Jurkat, Clone E6-1 (cell line): ENCODE measurements at places on chromosomes 1 and 21.

- DNase-seq: no peak
Observed at GRCh38 chr21:19245188-19245580, 841.6 kb upstream of the TMPRSS15 start.

DNA sequence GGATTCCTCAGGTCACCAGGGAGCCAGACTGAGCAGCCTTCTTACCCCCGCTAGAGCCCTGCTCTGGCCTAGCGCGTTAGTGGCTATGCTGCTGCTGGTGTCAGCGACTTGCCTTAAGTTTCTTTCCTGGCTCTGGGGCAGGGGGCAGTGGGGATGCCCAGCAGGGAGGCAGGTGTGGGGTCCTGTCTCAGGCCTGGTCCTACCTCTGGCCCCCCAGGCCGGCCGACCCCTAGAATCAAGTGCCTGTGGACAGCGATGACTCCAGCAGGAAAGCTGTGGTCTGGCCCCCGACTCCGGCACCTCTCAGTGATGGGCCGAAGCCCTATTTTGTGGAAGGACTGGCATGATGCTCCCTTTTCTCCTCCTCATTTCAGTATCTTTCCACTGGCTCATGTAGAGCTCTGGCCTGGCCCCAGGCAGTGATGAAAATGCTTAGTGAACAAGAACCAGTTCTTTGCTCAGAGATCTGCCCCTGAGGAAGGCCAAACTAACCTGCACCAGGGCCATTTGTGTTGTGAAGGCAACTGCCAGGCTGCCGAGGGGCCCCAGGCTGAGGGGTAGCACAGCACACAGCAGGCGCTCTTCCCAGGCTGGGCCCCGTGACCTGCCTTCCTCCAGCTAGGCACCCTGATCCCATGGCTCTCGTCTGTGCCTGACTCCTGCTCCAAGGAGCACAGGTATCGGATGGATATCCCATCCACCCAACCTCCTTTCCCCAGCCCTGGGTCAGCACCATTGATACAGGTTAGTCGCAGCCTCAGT lies 23.7 kb downstream of the MRPL37 start:
- no peak for DNase-seq

- DNase-seq: no peak
Observed at GRCh38 chr1:6099297-6099696, 53.6 kb downstream of the KCNAB2 start.

DNA sequence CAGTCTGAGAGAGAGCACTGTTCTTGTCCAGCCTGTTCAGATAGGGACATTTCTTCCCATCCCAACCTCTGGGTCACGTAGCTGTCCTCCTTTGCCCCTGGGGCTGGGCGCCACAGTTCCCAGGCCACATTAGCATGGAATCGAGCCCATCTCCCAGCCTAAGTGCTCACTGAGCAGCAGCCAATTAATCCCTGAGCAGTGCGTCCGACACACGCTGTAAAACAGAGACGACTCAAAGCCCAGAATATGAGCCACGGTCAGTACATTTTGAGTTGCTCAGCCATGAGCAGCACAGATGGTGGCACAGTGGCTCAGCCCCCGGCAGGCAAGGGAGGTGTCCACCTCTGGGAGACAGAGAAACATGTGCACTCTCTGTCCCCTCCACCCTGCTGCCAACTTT lies 267.4 kb downstream of the NPHP4 start:
- no peak for DNase-seq

DNA sequence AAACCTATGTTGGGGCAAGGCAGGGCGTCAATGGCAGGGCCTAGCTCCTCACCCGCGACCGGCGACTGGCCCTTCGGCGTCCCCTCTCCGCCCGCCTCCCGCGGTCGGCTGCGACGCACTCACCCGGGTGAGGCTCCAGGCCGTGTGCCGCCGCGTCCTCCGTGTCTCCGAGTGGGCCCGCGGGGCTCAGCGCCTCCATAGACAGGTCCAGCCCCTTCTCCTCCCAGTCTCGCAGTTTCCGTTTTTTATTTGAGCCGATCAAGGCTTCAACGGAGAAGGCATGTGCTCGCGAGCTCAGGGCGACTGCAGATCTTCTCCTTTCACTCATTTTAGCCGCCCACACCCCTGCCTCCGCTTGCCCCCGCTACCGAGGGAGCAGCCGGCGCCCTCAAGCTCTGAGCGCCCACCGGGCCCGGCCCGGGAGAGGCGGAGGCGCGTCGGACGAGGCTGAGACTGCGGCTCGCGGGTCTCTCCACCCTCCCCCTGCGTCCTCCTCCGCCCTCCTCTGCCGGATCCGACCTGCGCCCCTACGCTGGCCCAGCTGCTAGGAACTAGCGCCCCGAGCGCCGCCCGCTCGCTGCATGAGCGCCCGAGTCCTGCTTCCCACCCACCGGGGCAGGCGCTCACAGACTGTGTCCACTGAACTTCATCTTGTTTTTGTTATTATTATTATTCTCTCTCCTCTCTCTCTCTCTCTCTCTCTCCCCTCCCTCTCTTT lies 516 bp downstream of the TBX15 start:
- DNase-seq: no peak

DNA sequence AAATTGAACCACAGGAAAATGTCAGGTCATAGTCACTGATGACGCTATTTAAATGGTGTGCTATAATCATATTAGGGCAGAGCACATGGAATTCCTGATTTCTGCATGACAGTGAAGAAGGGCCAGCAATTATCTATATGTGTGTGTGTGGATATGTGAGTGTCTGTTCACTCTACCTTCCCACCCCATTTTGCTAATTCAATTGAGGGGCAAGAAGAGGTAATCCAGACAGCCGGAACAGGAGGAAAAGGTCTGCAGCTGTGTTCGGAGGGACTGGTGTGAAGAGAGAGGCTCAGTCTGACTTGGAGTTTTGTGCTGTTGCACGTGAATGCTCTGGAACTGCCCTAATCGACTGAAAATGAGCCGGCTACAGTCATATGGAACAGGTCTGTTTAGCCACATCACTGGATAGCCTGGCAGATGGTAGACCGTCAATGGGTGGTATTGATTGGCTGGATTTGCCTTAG lies 5.1 kb upstream of the ELAVL4 start:
- DNase-seq: no peak

- DNase-seq: peak; percentile 67
Observed at GRCh38 chr1:65207317-65207716, 59.3 kb downstream of the AK4 start.

GRCh38 chr1:8133657-8134430 lies 107.7 kb upstream of the ERRFI1 start:
- no peak for DNase-seq

DNA sequence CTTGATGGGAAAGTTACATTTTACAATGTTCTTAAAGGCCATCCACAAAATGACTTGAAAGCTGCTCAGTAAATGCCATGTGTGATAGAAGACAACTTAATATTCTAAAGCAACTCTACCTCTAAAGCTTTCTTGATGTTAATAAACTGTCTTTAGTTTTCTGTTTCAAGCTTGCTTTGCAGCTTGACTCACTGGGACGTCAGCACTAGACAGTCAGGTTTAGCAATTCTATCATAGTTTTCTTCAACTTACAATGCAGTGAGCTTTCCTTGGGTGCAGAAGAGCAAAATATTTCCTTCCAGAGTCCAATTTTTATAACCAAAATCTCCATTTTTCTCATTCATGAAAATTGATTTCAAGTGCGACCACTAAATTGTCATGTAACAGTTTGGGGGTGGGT lies 273.1 kb downstream of the NTNG1 start:
- no peak for DNase-seq

GRCh38 chr1:246214708-246215509 lies 292.2 kb downstream of the SMYD3 start:
- DNase-seq: no peak

DNA sequence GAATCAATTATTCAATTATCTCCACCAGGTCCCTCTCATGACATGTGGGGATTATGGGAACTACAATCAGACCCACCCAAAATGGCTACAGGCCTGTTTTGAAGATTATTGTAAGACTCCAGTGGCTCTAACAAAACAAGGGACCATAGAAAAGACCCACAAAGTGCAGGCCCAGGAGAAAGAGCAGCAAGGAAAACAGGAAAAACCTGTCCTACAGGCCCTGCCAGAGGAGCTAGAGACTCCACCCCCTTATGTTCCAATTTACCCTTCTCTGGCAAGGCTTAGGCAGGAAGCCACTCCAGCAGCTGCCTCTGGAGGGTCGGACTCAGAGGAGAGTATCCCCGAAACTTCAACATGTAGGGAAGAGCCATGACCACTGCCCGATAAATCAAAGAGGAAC lies 96.5 kb downstream of the LIPI start:
- no peak for DNase-seq

- DNase-seq: no peak
Observed at GRCh38 chr21:45578811-45579381, 36.7 kb upstream of the SLC19A1 start.

DNA sequence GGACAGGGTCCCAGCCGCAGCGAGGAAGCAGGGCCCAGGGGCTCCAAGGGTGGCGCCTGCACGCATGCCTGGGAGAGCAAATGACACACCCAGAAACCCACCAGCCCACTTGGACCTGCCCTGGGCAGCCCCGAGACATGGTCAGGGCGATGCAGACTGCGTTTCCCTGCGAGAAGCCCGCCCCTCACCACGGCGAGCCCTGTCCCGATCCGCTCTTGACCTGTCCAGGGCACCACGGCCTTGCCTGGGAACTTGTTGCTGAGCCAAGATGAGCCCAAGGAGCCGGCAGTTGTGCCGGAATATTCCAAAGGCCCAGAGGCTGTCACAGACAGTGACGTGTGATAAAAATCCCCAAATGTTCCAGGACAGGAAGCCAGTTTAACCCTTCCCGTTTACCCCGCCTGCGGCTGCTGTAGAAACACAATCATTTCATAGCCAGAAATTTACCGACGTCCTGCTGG lies 78.1 kb downstream of the SIK1 start:
- no peak for DNase-seq

DNA sequence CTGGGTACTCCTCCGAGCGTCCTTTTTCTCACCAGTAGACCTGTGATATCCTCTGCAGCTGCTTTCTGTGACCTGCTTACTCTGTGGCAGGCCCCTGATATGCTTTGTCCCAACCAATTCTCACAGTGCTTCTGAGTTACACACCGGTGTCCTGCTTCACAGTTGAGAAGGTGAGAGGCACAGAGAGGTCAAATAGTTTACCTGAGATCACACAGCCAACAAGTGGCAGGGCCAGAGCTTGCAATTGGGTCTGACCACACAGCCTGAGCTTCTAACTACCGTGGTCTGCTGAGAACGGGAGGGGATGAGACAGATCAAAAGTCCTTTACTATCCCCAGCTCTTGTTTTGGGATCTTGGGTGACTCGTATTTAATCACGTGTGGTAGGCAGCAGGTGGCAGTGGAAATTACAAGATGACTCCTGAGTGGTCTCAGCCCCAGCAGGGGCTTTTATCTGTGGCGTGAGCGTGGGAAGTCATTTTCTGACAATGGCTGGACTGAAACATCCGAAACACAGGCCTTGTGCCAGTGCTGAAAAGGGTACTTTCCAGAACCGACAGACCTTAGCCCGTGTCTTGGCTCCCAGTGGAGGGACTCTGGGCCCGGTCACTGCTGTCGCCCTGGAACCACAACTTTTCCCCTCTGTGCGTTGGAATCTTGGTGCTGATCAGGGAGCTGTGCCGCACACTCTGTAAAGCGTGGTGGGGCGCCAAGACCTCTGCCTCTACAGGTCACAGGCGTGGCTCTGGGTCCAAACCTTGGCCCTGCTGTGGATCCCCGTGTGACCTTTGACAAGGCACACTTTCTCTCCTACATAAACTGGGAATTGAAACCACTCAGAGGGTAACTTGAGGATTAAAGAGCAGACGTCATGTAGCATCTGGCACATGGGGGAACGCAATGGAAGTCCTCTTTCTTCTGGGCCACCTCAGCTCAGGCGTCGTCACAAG lies 11.9 kb downstream of the THEMIS2 start:
- no peak for DNase-seq

GRCh38 chr21:29235714-29236197 lies 63.0 kb upstream of the BACH1 start:
- no peak for DNase-seq

GRCh38 chr1:179226738-179227137 lies 2.7 kb downstream of the ABL2 start:
- DNase-seq: no peak

- no peak for DNase-seq
Observed at GRCh38 chr21:44259082-44259705, 2.5 kb downstream of the DNMT3L start.

- no peak for DNase-seq
Observed at GRCh38 chr1:3093898-3094626, 25.1 kb downstream of the PRDM16 start.

DNA sequence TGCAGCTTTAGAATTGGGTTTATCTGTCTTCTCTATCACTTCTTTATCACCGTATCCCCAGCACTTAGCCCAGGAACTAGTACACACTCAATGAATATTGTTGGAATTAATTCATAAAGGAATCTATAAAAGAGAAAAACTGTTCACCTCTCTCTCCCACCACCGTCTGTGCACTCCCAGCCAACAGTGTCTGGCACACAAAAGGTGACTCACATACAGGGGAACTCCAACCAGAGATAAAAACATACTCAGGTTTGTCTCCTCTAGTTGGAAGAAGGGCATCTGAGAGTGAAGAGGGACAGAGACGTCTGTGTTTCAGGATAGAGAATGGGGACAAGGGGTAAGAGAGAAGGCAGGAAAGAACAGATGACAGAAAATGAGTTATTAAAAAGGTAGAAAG lies 10.0 kb downstream of the ITLN1 start:
- DNase-seq: no peak

DNA sequence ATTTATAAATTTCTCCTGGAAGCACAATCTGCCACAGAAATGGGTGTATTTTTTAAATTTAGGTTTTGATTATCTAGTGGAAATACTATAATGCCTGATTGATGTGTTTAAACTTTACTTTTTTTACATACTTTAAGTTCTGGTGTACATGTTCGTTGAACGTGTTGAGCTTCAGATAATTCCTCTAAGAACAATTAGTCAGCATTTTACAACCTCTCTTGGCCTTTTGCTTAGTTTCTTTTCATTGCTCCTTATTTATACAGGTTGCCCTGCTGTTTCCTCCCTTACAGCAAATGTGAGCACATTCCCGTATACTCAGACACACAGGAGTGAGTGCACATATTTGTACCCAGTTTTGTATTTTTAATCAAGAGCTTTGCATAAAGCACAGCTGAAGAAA lies 1038.9 kb downstream of the BRINP3 start:
- DNase-seq: no peak

DNA sequence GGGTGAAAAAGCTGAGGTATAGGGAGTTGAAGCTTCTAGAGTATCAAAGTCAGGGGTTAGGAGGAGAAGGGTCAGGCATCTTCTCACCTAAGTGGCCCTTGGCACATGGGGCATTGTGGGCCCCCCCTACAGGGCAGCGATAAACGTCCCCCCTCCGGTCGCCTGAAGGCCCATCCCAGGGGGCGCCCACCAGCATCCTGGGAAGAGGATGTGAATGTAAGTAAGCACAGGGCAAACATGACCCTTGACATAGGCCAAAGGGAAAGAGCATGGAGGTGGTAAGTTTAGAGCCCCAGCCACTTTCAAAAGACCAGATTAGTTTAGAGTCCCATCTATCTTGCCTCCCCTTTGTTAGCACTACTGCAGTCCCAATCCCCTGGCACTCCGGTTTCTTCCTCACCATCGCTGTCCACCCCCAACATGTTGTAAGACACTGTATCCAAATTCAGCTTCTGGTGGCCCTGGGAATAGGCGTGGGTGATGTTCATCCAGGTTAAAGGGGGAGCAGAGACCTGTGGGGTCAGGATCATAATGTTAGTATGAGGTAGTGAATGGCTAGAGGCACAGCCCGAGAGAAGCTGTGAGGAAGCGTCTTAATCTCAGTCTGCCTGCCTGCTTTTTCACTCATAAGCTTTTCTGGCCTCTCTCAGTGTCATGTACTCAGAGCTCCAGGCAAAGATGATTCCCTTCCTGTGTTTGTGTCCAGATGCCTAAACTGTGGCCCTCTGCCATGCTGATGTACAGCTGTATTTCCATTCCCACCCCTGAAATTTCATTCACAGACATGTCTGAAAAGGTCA lies 2.7 kb downstream of the ITGA10 start:
- no peak for DNase-seq

GRCh38 chr1:171948511-171948910 lies 107.2 kb downstream of the DNM3 start:
- no peak for DNase-seq
